ENCODE measurements at places on chromosomes 2 and 18.

DNA sequence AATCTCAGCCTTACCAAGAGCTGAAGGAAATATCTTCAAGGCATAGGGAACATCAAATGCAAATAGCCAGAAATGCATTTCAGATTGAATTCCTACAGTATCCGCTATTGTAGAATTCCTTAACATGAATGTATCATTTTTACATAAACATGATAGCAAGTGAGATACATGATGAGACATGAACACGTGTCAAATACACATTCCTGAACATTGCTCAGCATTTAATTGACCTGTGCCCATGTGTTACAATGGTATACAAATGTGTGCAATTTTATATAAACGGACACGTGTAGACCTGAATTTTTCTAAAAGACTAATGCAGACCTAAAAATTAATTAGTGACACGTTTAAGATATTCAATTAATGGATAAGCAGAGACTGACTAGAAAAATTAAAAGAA lies 133.0 kb upstream of the TLK1 start:
- DNase-seq: no peak

DNA sequence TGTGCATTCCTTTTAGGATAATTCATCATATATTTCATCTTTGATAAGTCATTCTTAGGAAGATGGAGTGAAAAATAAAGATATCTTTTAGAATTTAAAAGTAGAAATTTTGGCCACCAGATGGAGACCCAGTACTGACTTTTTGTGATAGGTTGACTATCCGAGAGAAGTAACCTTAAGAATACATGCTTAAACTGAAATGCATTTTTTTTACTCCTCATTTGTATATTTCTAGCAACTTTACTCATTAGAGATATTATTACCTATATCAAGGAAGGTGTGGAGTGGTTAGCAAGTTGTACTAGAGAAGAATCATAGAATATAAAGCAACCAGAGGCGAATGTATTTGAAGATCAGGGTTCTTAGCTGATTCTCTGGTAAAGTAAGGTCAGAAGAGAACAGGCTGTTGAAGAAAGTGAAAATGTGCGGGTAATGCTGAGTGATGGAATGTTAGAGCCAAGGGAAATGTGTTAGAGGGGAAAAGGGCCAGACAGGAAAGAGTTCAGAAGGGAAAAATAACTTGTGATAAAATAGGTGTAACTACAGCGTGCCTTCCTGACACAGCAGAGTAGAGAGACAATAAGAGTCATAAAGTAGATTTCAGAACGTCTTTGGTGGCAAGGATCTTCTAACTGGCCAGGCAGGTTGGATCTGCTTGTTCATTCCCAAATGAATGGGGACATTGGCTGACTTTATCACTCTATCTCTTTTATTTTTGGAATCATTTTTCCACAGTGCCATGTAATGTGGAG lies 52.3 kb downstream of the TDRD15 start:
- peak; percentile 46 for DNase-seq

- DNase-seq: no peak
These were observed 5.0 kb downstream of the HPCAL1 start for GRCh38 chr2:10307561-10308156.

DNA sequence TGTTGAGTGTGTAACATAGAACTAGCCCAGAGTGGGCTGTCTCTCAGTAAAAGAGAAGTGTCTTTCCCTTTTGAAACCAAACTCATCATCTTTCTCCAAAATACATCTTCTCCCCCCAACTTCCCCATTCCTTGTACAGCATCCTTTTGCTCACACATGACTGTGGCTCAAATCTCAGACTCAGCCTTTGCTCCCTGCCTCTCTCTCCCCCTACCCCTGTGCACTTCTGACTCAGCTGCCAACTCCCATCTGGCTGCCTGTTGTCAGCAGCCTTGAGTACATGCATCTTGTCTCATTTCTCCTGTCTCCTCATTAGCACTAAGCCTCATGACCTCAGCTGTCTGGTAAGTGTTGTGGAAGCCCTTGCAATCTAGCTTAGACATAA lies 18.1 kb upstream of the MGAT4A start:
- peak; percentile 43 for DNase-seq

DNA sequence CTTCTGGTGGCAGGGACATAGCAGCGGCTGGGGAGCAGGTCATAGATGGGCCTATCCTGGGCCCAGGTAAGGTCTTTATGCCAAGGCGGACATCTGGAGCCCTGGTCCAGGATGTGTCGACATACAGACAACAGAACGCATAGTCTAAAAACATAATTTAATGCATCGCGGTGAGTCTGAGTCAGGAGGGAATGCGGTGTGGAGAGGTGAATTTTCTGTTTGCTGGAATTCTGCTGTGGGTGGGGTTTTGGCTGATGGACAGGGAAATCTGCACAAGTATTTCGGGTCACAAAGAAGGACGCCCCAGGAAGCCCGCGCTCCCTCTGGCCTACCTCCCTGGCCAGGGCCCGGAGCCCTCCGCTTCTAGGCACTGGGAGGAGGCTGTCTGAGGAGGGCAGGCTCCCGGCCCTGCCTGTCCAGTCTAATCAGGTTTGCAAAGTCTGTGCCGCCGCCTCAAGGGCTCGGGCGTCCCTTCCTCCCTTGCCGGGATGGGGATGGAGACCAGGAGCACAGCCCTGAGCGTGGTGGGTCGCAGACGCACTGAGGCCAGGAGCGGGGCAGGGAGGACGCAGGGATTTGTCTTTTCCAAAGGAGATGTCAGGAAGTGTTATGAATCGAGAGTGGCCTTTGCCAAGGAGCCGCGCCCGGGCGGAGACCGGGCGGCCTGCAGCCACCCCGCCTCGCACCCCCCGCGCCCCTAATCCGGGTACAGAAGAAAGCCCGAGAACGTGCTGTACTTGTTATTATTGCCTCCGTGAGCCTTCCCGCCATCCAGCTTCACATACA lies 2.3 kb downstream of the C1QL2 start:
- DNase-seq: no peak

DNA sequence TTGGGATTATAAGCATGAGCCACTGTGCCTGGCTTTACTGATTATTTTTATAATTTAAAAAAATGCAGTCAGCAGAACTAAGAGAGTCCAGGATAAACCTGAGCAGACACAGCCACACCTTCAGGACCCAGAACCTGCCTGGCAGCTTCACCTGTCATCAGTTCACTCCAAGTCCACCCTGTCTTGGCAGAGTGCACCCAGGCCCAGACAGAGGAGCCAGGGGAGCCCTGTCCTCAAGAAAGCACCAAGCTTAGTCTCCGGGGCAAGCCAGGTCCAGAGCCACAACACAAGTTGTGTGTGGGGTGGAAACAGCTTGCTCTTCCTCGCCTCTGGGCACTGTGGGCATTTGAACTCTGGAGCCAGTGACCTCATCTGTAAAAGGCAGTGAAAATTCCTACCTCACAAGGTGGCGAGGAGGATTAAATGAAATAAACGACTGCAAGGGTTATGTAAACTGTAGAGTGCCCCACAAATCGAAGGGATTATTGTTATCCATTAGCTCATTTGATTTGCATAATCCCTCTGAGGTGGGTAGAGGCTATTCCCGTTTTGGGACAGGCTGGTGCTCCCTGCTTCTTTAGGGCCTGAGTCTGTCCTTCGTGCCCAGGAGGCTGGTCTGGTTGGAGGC lies 24.7 kb downstream of the MYCN start:
- DNase-seq: no peak

DNA sequence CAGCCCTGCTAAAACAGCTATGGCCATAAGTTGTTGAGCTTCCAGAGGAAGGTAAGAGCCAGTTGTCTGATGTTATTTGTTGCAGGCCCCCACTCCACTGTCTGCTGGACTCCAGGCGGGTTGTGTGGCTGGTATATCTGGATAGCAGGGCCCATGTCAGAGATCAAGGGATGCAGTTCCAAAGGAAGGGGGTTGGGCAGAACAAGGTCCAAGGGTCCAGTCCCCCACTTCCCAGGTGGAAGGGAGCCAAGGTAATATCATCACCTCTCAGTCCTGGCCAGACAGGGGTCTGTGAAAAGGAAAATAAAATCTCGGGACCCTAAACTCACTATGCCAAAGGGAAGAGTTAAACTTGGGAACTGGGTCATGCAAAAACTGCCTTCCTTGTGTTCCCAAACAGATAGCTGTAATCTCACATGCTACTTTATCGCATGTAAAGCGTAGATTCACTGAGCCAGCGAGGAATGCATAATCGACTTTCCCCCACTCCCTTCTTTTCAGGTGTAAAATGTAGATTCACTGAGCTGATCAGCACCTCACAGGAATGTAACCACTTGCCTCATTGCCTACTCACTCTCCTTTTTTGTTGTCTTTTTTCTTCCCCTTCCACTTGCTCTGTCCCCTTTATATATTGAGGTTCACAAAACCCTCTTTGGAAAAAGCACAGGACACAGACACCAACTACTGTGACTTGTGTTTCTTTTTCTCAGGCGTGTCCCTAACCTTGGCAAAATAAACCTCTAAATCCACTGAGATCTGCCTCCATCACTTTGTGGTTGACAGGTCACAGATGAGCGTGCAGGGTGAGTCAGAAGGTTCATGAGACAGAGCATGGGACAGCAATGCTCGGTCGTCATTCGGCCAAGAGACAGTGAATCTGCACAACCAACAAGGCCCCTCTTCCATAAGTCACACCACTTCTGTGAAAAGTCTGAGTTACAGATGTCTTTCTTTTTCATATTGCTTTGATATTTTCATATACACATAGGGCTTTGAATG lies 255.3 kb upstream of the SIX2 start:
- DNase-seq: no peak

Data from common myeloid progenitor, CD34-positive (primary cell).